ENCODE measurements at places on chromosomes 4 and X. TPM values are rescaled to one million over a fixed set of nuclear protein-coding genes. Genes with fewer than 3 reads are reported as not detected.

Gene AGTR2
- 1.1 TPM for polyA plus RNA-seq

Gene ADRA2C
- 0.63 TPM for polyA plus RNA-seq

Gene TMEM154
- polyA plus RNA-seq = 2.5 TPM

Gene CLTRN
- polyA plus RNA-seq = 3.6 TPM

Gene SHOX
- polyA plus RNA-seq = 0.15 TPM

Gene HMX1
- not detected for polyA plus RNA-seq

Gene PAK3
- 0.42 TPM for polyA plus RNA-seq

Data from left lung (tissue), 14 donors.